ENCODE measurements at places on chromosomes 1 and 21. TPM values are rescaled to one million over a fixed set of nuclear protein-coding genes. Genes with fewer than 3 reads are reported as not detected.

GRCh38 chr1:3669421-3669821 lies 17.1 kb downstream of the TP73 start:
- no peak for DNase-seq
- no peaks in the 10 kb centered on the region for H3K27me3 ChIP-seq
- no peaks in the 10 kb centered on the region for H3K36me3 ChIP-seq

The UBASH3A gene
- total RNA-seq: not detected

GRCh38 chr1:7263021-7263960 lies 478.0 kb downstream of the CAMTA1 start:
- H3K27ac ChIP-seq: no peak overlapping the region
- no peaks in the 10 kb centered on the region for H3K36me3 ChIP-seq
- DNase-seq: no peak
- H3K4me3 ChIP-seq: no peak overlapping the region

DNA sequence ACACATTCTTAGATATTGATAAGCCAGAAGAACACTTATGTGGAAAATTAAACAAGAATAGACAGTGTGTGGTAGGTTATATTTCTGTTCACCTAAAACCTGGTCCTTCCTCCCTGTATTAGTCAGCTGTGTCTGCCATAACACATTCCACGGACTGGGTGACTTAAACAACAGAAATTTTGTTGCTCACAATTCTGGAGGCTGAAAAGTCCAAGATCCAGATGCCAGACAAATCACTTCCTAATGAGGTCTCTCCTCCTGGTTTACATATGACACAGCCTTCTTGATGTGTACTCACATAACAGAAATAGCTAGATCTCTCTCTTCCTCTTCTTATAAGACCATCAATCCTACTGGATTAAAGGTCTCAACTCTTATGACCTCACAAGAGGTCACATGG lies 25.7 kb downstream of the JMJD4 start:
- DNase-seq: no peak
- no peak overlapping the region for H3K27ac ChIP-seq
- H3K4me1 ChIP-seq: no peaks in the 10 kb centered on the region
- H3K27me3 ChIP-seq: no peaks in the 10 kb centered on the region

DNA sequence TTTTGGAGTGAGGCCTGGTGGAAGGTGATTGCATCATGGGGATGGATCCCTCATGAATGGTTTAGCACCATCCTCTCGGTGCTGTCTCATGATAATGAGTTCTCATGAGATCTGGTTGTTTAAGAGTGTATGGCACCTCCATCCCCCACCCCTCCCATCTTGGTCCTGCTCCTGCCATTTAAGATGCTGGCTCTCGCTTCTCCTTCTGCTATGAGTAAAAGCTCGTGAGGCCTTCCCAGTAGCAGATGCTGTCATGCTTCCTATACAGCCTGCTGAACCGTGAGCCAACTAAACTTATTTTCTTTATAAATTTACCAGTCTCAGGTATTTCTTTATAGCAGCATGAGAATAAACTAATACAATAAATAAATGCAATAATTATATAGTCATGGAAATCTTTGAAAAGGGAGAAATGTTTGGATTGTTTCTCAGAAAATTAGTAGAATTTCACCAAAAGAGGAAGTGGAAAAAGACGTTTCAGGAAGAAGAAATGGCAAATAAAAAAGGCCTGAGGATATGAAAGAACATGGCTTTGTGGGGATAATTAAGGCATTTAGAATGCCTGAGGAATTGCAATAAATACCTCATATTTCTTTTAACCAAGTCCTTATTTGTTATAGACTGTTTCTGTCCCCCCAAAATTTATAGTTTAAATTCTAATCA lies 451.2 kb upstream of the ADGRL4 start:
- H3K27ac ChIP-seq: no peak overlapping the region
- H3K4me1 ChIP-seq: no peaks in the 10 kb centered on the region
- no peak overlapping the region for H3K4me3 ChIP-seq
- no peaks in the 10 kb centered on the region for H3K36me3 ChIP-seq
- no peaks in the 10 kb centered on the region for H3K27me3 ChIP-seq
- no peak for DNase-seq

DNA sequence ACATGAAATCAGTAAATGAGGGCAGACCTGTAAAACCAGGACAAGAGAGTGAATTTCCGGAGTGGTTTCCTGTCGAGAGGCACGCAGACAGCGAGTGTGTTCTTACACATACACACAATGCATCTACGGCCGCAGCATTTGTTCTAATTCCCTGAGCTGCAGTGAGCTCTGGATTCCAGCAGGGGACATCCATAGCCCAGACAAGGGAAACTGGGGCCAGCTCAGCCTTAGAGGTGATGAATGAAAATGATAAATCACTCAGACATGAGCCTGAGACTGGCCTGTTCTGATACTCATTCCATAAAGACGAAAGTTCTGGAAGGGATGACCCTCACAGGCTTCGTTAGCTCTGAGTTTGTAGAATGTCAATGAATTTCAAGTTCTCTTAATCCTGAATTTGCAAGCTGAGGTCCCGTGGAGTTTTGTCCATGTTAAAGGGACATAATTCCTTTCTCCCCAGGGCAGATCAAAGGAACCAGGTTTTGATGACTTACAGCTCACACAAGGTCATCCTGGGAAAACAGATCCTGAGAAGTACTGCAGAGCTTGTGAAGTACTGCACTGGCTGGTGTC lies 207.9 kb upstream of the C1orf87 start:
- peak; percentile 85 for DNase-seq
- peaks cover 13% of the 10 kb centered on the region for H3K4me1 ChIP-seq
- no peak overlapping the region for H3K27ac ChIP-seq
- no peak overlapping the region for H3K4me3 ChIP-seq
- H3K27me3 ChIP-seq: no peaks in the 10 kb centered on the region
- H3K36me3 ChIP-seq: no peaks in the 10 kb centered on the region

DNA sequence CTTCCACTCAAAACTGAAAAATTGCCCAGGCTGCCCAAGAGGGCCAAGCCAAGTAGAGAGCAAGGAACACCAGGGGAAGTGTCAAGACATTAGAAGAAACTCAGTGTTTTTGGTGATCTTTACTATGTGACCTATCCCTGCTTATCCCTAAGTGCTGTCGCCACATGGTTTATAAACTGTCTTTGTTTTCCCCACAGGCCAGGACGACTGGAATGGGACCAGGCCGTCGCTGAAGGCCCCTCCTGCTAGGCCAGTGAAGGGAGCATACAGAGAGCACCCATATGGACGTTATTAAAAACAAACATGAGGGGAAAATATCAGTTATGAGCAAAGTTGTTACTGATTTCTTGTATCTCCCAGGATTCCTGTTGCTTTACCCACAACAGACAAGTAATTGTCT lies 28.7 kb downstream of the KHDRBS1 start:
- no peak overlapping the region for H3K27ac ChIP-seq
- peaks cover 19% of the 10 kb centered on the region for H3K36me3 ChIP-seq
- H3K4me1 ChIP-seq: no peaks in the 10 kb centered on the region
- H3K4me3 ChIP-seq: no peak overlapping the region
- H3K27me3 ChIP-seq: no peaks in the 10 kb centered on the region
- DNase-seq: no peak

DNA sequence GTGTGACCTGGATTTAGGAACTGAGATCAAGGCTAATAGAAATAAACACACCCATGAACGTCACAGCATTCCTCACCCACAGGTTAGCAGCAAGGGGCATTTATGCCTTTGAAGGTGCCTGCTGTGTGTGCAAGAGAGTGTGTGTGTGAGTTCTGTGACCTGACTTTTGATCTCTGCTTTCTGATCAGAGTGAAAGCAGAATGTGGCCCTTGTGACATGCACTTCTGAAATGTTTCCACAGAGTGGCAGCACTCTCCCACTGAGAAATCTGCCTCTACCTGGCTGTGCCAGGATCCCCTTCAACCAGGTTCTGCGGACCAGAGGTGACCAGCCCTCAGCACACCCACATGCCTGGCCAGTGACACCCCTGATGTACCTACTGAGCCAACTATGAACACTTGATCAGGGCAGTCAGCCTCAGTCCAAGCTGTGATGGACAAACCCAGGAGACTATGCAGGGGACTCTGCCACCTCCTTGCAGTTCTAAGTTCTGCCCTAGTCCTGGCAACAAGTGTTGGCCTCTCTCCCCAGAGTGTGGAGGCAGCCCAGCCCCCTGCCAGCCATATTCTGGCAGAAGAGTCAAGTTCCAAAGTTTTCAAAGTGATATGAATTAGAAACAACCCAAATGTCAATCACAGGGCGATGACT lies 41.0 kb downstream of the RXRG start:
- no peaks in the 10 kb centered on the region for H3K4me1 ChIP-seq
- H3K36me3 ChIP-seq: no peaks in the 10 kb centered on the region
- no peak overlapping the region for H3K4me3 ChIP-seq
- no peaks in the 10 kb centered on the region for H3K27me3 ChIP-seq

The ANGPTL3 gene
- total RNA-seq: 88.6 TPM

- no peak for DNase-seq
- H3K27ac ChIP-seq: peak overlapping the region; percentile 72
- peaks cover 12% of the 10 kb centered on the region for H3K4me1 ChIP-seq
Observed at GRCh38 chr1:30038134-30039025, 685.0 kb downstream of the MATN1 start.

- no peak overlapping the region for H3K4me3 ChIP-seq
- DNase-seq: peak; percentile 40
- H3K27me3 ChIP-seq: no peaks in the 10 kb centered on the region
- peaks cover 13% of the 10 kb centered on the region for H3K4me1 ChIP-seq
- no peaks in the 10 kb centered on the region for H3K36me3 ChIP-seq
Observed at GRCh38 chr1:54934869-54935268, 45.6 kb upstream of the TMEM61 start.

GRCh38 chr1:105485207-105485606 lies 1571.3 kb upstream of the PRMT6 start:
- no peaks in the 10 kb centered on the region for H3K36me3 ChIP-seq
- H3K27ac ChIP-seq: no peak overlapping the region
- no peak for DNase-seq
- H3K4me1 ChIP-seq: no peaks in the 10 kb centered on the region
- no peak overlapping the region for H3K4me3 ChIP-seq

GRCh38 chr1:236009857-236010256 lies 55.0 kb downstream of the NID1 start:
- peaks cover 6% of the 10 kb centered on the region for H3K4me1 ChIP-seq
- no peaks in the 10 kb centered on the region for H3K27me3 ChIP-seq
- no peak overlapping the region for H3K4me3 ChIP-seq

The AMY1B gene
- total RNA-seq: not detected

The RXFP4 gene
- total RNA-seq: not detected

GRCh38 chr21:45548711-45549491 lies 6.7 kb upstream of the SLC19A1 start:
- peak overlapping the region; percentile 27 for H3K27ac ChIP-seq
- no peaks in the 10 kb centered on the region for H3K4me1 ChIP-seq
- H3K27me3 ChIP-seq: no peaks in the 10 kb centered on the region
- DNase-seq: peak; percentile 57
- no peaks in the 10 kb centered on the region for H3K36me3 ChIP-seq

- no peaks in the 10 kb centered on the region for H3K36me3 ChIP-seq
- no peak for DNase-seq
- H3K4me3 ChIP-seq: no peak overlapping the region
- H3K27ac ChIP-seq: no peak overlapping the region
- H3K4me1 ChIP-seq: peaks cover 4% of the 10 kb centered on the region
Observed at GRCh38 chr1:53026254-53026653, 35.8 kb upstream of the PODN start.

GRCh38 chr1:41957568-41957967 lies 38.8 kb upstream of the HIVEP3 start:
- no peak overlapping the region for H3K4me3 ChIP-seq
- H3K27ac ChIP-seq: no peak overlapping the region
- no peak for DNase-seq
- no peaks in the 10 kb centered on the region for H3K36me3 ChIP-seq
- no peaks in the 10 kb centered on the region for H3K27me3 ChIP-seq

The TGFBR3 gene
- total RNA-seq: 66.8 TPM

The KRTAP19-2 gene
- total RNA-seq: not detected

DNA sequence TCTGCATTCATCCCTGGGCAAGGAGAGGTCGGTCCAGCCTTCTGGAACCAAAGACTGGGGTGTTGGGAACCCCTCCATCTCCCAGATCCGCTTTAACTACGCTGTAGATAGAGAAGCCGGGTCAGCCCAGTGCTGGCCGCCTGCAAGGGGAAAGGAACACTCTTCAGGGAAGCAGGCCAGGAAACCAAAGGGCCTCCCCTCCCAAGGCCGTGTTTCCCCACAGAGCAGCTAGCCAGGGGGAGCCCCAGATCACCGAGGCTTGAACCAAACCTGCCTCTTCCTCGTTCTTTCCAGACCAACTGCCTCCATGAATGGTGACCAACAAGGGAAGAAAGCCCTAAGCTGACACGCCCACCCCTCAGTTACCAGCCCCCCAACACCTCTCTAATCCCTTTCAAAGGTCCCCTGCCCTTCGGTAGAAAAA lies 1.2 kb upstream of the CHD5 start:
- H3K4me1 ChIP-seq: peaks cover 12% of the 10 kb centered on the region
- H3K27me3 ChIP-seq: peaks cover 47% of the 10 kb centered on the region
- DNase-seq: no peak
- no peak overlapping the region for H3K27ac ChIP-seq
- H3K4me3 ChIP-seq: no peak overlapping the region
